ENCODE measurements at places on chromosomes 12 and 14.

- DNase-seq, result peak; percentile 22
Measured at GRCh38 chr12:96441816-96442215, 41.6 kb upstream of the CDK17 start.

DNA sequence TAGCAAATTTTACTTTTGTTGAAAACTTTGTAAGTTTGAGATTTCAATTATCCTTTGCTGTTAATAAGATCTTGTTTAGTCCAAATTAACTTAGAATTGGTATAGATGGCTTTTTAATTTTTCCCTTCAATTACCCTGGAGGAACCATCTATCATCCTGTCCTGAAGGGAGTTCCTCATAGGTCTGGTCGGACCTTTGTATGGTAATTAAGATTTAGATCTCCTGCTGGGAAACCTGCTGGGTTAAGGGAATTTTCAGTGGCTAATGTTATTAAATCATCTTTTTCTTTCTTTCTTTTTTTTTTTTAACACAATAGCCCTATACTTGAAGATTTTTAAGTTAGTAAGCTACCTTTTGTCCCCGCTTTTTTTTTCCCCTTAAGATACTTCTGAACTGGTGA is 63.0 kb upstream of the PRMT8 start:
- DNase-seq, result no peak

- no peak for DNase-seq
Measured at GRCh38 chr12:103929784-103930033, 501 bp upstream of the HSP90B1 start.

- no peak for DNase-seq
Measured at GRCh38 chr14:63760014-63760413, 32.1 kb upstream of the SGPP1 start.

DNA sequence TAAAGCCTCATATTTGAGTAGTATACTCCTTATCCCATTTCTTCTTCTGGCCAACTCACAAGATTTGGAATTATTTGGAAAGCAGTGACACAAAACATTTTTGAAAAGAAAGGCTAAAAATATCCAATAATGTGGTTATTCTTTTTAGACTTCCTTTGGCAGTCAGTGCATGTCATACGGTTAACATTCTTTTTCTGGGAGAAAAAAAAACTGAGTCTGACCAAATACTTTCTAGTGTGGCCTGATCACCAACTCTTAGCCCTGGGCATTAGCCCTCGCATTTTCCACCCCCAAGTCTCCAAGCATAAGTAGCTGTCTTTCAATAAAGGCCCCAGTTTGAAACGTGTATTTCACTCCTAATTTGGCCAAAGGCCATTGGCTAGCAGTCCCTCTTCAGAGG is 5.9 kb downstream of the RASSF3 start:
- DNase-seq, result no peak

DNA sequence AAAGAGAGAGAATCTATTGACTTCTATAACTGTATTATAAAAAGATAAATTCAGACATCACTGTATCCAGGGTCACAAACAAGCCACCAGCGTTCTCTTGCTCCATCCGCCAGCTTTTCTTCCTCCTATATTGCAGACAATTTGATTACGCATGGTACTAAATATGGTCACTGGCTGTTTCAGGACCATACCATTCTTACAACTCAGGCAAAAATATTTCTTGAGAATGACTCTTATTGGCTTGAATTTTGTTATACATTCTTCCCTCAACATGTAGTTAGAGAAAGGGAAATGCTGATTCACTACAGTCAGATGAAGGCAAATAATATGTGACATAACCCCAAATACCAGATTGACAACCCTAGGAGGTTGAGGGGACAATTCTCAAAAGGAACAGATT is 101.3 kb downstream of the SLC6A15 start:
- DNase-seq, result no peak

DNA sequence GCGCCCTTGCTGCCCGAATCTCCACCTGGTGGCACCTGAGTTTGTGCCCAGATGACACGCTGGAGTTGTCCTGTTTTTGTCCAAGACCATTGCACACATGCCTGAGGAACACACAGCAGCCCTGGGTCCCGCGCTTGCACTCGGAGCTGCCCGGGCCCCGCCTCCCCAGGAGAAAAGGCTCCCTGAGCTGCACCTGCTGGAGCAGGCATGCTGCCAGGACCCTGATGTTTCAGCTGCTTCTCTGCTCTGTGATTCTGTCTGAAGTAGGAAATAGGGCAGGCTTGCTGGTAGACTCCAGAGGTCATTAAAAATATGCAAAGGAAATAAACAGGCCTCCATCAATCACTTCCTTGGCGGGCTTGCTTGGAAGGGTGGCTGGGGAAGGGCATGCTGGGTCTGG is 271.6 kb downstream of the CACNA1C start:
- DNase-seq, result no peak

DNA sequence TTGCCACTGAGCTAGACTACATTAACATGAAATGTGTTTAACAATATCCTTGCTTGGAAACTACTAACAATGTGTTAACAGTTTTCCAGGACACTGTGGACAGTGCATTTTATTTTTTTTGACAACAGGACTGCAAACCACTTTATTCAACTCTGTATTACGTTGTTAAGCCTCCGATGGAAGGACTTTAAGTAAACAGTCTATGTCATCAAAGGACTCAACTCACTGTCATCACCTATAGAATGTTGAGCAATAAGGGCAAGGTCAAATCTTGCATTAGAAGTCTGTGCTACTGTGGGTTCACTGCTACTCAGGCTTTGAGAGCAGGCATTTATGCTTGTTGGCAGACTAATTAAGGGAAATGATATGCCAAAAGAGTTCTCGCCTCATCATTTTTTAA is 483.7 kb downstream of the FLRT2 start:
- DNase-seq, result no peak

DNA sequence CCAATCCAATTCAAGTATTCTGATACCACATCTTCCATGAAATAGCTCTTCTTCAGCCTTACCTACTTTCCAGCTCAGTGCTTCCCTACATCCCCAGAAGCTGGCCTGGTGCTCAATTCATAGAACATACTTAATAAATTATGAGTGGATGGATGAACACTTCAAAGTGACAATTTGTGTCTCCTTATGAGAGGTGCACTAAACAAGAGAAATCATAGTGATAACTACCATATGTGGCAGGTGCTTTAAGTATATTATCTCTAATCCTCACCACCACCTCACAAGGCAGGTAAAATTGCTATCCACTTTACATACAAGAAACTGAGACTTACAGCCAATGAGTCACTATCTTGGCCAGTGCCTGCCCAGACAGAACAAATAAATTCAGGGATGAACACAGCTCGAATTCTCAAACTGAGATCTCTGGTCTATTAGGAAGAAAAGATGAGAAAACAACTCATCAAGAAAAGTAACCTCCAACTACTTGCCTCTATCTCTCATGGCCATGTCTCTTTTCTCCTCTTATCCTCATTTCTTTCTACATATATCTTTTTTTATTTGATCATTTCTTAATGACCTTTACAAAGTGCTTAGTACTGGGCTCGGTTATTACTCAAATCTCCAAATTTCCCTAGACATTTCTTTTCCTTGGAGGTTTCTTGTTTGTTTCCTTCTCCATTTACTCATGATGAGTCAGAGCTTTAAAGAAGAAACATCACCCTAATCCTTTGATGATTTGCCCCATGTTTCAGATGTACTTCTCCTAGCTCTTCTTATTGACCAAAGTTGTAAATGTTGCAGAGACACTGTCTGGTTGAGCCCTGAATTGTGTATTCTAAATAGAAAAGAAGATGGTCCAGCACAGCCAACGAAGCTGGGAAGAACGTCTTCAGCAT is 161.5 kb downstream of the RPS29 start:
- no peak for DNase-seq

DNA sequence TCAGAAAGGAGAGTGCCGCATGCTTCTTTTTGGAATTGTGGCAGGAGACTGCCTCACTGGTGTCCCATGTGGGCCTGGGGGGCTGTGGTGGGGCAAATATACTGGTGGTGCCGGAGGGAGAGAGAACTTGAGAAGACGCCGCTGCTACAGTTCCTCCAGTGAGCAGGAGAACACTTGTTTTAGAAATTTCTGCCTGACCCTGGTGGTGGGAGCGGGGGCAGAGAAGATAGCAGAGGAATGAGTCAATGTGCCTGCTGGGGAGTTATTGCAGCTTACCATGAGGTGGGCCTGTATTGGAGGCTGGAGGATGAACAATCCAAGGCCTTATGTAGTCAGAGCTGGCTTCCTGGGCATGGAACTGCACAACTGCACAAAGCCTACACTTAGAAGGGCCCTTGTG is 211.8 kb downstream of the SNAPC1 start:
- no peak for DNase-seq

GRCh38 chr14:39592116-39592789 is 160.0 kb upstream of the FBXO33 start:
- DNase-seq, result no peak

DNA sequence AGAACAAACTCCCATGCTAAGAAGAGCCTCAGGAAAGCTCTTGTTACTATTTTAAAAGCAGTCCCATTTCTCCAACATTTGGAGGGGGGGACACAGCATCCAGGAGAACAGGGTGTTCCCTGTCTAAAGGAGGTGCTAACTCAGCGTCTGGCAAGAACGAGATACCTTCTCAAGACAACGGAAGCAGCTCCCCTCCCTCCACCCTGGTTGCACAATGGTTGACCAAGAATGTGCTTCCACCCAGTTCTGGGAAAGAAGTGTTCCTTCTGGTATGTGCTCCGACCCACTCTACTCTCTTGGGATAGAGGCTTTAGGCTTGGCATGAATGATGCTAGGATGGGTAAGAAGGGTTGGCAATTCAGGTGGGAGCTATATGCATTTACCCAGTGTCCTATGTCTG is 1.5 kb upstream of the KRT6A start:
- DNase-seq, result no peak

GRCh38 chr12:106919910-106920544 is 35.7 kb upstream of the TMEM263 start:
- no peak for DNase-seq

- DNase-seq, result no peak
Measured at GRCh38 chr12:89279499-89279898, 72.8 kb downstream of the DUSP6 start.

- no peak for DNase-seq
Measured at GRCh38 chr14:24270537-24271133, 762 bp downstream of the RABGGTA start.

DNA sequence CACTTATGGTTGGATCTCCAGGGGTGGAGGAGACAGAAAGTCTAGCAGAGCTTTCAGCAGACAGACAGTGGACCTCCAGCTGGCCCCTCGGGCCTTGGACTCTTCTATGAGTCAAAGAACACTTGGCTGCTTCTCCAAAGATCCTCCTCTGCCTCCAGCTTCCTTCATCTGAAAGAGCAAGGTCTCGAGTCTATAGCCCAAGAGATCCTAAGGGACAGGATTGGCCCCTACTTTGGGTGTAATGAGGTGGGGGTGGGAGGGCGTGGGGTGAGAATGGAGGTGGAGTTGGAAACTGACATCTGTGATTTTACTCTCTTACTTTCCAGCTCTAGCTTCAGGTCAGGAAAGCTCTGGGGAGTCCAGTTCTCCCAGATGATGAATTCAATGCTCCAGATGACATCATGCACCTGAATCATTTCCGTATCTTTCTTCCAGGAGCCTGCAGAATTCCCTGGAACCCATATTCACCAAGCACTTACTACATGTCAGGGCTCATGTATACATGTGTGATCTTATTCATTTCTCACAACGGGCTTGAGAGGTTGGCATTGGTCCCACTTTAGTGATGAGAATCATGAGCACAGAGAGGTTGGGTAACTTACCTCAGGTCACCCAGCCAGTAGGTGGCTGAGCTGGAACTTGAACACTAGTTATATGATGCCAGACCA is 10.2 kb upstream of the PGF start:
- no peak for DNase-seq

DNA sequence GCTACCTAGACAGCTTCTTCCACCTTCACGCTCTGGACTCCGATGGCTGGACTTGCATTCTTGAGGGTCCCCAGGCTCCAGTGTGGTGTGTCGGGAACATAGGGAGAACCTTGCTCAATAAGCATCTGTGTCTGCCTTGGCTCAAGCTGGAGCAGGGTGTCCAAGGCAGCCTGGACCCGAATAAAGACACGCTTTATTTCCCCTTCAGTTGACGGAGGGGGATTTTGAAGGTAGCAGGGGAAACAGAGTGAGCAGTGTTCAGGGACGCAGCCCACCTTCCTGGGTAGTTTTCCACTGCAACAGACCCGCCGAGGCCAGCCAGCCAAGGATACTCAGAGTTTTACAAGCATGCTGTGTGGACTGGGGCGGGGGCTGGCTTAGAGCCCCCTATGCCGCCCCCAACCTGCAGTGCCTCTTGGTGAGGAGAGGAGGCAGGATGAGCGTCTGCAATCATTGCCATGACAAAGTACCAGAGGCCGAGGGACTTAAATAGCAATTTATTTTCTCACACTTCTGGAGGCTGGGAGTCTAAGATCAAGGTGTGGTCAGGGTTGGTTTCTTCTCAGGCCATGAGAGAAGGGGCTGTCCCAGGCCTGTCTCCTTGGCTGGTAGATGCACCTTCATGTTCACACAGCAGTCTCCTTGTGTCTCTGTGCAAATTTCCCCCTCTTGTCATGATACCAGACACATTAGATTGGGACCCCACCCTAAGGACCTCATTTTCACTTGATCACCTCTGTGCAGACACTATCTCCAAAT is 201.2 kb downstream of the CHST11 start:
- no peak for DNase-seq

- no peak for DNase-seq
Measured at GRCh38 chr14:95510804-95511203, 5.6 kb downstream of the SYNE3 start.

- DNase-seq, result no peak
Measured at GRCh38 chr12:124370851-124371250, 76.0 kb downstream of the RFLNA start.

DNA sequence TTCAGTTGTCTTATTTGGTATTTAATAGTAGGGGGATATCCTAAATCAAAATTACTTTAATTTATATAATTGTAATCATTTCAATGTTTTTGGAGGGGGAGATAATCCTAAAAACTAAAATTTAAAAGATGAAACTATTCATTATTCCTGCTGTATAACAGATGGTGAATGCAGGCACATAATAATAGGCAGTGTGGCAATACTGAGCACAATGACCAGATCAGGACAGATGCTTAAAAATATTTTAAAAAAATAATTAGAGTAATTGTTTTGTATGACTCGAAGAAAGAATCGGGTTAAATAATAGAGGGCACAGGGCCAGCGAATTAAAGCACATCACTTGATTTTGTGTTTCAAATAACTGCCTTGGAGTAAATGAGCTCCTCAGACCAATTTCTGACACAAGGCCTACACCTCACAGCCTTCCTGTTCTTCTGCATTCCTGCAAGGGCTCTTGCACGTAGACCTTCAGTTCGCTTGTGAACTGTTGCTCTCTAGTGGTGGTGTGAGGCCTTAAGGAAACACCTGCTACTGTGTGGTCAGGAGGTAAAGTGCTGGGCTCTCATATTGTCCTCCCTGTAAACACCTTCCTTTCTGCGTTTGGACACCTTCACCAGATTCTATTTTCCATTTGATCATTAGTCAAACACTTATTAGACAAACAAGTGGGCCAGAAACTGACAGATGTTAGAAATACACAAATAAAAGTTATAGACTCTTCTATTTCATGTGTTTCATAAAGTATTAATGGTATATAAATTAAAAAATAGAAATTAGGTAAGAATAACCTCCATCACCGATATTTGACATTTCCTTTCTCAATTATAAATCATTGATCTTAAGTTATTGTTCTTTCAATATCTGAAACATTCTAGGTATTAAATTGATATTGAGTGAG is 29.3 kb upstream of the KLRF1 start:
- peak; percentile 29 for DNase-seq

- DNase-seq, result peak; percentile 75
Measured at GRCh38 chr14:75247286-75247922, 31.2 kb upstream of the FOS start.
